SK-MEL-5 (cell line): ENCODE measurements at places on chromosomes 3 and 15. TPM values are rescaled to one million over a fixed set of nuclear protein-coding genes. Genes with fewer than 3 reads are reported as not detected.

IL20RB gene
- total RNA-seq = 0.37 TPM in 1 of 2 replicates, not detected in the other

MANF gene
- 238 and 252 TPM in 2 replicates for total RNA-seq

WDR93 gene
- total RNA-seq = 0.19 TPM in 1 of 2 replicates, not detected in the other

ACOX2 gene
- total RNA-seq = 3.0 and 5.6 TPM in 2 replicates

HACL1 gene
- 51.9 and 56.5 TPM in 2 replicates for total RNA-seq

SLC24A5 gene
- 423 and 457 TPM in 2 replicates for total RNA-seq

SH2D7 gene
- not detected in 2 replicates for total RNA-seq

TRAIP gene
- 6.1 TPM in 2 replicates for total RNA-seq

FGF12 gene
- total RNA-seq = 21.8 and 32.5 TPM in 2 replicates

RARRES1 gene
- 0.58 TPM in 1 of 2 replicates, not detected in the other for total RNA-seq

SMCO1 gene
- total RNA-seq = not detected in 2 replicates

SLC12A1 gene
- 0.11 and 0.16 TPM in 2 replicates for total RNA-seq

CD96 gene
- total RNA-seq = 60.5 and 72.2 TPM in 2 replicates

SCAMP5 gene
- total RNA-seq = 3.4 and 5.4 TPM in 2 replicates

SLC22A13 gene
- total RNA-seq = 0.34 TPM in 1 of 2 replicates, not detected in the other

FANCD2OS gene
- not detected in 2 replicates for total RNA-seq

RTP3 gene
- not detected in 2 replicates for total RNA-seq

ROBO2 gene
- 32.3 and 42.2 TPM in 2 replicates for total RNA-seq

OXTR gene
- 0.03 and 0.61 TPM in 2 replicates for total RNA-seq

REC114 gene
- not detected in 2 replicates for total RNA-seq

CCDC13 gene
- 0.48 TPM in 1 of 2 replicates, not detected in the other for total RNA-seq
